ENCODE measurements at places on chromosomes 16 and 17.

DNA sequence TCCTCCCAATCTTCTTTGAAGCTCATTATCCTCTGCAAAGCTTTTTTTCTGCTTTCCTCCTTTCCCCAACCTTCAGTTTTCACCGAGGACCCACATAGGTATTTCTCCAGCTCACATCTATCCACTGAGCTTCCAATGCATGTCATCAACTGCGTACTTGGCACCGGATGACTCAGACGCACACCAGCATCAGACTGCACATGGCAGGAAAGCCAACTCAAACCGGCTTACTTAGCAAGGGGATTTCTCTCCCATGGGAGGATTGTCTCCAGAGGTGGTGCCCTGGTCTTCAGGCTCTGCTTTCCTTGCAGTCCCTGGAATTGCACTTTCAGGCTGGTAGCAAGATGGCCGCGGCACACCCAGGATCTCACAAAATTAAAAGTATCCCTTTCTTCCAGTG, 1.7 kb upstream of the AKTIP start:
- DNase-seq, result no peak

DNA sequence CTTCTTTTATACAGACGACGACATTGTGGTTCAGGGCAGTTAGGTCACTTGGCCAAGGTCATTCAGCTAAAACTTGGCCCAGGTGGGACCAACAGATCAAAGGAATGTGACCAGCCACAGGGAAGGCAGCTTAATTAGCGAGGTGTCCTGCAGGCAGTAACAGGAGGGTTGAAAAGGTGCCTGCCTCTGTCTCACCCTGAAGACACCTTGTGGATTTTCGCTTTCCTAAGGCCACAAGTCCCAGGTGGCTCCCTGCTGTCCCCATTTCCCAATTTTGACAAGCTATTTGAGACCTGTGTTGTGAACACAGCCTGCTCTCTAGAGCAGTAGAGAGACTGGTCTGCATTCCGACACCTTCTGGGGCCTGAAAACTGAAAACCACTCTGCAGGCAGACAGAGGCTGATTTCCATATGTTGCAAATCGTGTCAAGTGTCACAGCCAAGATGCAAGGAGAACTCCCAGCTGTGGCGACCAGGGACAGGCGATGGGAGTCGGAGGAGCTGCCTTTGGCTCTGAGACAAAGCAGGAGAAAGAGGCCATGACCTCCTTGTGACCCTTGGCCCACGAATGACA, 593.1 kb upstream of the CDH5 start:
- no peak for DNase-seq

DNA sequence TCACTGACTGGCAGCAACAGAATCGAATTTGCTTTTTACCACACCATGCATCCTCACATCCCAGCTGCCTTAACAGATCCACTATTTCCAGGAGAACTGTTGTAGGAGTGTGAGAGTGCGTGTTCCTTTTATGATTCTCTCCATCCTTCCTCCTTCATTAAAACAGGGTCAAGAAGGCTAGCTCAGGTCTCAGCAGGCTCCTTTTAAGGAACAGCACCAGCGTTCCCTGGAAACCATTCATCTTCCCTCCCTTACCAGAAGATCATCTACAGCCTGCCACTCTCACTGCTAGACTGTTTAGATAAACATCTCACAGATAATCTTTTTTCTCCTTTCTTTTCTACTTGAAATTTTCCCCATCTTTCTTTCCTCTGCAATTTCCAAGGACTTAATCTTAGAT, 1531.9 kb upstream of the CDH8 start:
- no peak for DNase-seq

- DNase-seq, result no peak
These were observed 37.6 kb downstream of the SNX11 start for GRCh38 chr17:48144976-48145798.

Measured in activated CD4-positive, alpha-beta T cell treated with anti-CD3 and anti-CD28 coated beads, Interleukin-2, amount 50 U/mL, for 1 hour (primary cell).